ENCODE measurements at places on chromosomes 2 and 18.

GRCh38 chr2:65024149-65024829, 31.9 kb upstream of the CEP68 start:
- peak; percentile 56 for DNase-seq

GRCh38 chr2:71783815-71784214, 330.5 kb downstream of the DYSF start:
- DNase-seq, result no peak

- DNase-seq, result no peak
These were observed 34.2 kb downstream of the ROCK2 start for GRCh38 chr2:11310212-11310611.

DNA sequence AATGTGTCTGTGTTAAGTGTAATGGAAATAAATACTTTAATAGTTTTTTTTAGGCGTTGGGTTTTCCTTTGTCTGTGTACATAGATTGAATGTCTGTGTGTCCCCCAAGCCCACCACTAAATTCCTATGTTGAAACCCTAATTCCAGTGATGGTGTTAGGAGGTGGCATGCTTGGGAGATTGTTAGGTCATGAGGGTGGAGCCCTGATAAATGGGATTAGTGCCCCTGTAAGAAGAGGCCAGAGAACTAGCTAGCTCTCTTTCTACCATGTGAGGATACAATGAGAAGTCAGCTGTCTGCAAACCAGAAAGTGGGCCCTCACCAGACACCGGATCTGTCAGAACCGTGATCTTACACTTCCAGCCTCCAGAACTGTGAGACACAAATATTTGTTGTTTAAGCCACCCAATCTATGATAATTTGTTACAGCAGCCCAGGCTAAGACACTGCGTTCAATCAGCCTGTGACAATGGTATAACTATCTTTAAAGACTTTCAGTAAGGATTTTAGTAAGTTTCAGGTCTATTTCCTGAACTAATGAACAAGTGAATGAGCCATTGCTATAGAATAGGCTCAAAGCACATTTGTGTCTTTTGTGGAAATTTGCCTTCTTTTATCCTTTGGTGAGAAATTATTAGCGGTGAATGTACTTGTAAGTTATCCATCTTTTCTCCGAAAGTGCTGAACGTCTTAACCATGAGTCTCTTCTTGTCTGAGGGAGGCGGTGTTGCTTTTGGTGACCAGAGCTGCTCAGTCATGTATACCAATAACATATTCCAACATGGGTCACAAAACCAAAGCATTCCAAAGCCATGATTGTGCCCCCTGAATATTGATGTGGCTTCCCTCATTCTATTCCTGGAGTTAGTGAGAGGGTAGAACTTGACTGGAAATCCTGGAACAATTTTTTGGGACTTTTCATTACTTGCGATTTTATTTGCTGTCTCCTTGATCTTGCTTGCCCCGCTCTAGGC, 29.6 kb upstream of the IL1R1 start:
- peak; percentile 89 for DNase-seq

DNA sequence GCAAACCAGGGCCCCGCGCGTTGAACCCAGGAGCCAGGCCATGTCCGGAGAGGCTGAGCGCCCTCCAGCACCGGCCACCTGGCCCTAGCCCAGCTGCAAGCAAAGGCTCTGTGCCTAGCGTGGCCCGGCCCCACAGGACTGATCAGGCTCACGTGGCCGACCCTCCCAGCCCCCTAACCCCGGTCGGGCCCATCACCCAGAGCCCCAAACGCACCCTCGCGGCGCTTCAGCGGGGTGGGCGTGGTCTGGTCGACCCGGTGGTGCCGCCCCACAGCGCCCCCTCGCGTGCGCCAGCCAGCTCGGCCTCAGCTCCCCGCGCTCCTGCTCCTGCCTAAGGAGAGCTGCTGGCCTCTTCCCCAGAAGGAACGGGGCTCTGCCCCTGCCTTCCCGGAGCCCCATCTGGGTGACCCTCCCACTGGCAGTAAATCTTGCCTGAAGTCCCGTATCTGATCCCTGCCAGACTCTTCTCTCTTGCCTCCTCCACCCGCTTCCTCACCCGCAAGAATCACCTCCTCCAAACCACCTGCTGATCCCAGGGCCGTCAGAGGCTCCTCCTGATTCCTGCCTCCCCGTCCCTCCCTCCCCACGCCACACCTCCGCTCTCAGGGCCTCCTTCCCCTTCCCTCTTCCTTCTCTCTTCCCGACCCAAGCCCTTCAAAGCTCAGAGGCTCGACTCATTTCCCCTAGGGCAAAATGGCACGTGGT, 12.3 kb upstream of the TEX51 start:
- DNase-seq, result peak; percentile 70

DNA sequence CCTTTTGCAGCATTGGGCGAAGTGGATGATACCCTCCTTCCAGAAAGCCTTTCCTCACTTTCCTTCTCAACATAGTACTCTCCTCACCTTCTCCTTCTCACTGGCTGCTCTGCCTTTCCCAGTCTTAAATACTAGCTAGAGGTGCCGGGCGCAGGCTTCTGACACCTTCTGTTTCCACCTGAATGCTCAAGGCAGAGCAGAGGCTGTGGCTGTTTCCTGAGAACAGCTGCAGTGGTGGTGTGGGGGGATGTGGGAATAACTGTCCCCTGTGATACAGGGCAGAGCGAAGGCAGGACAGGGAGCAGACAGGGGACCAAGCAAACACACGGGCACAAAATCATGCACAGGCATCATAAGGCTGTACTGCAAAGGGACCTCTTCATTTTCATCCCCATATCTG, 303.1 kb downstream of the SS18 start:
- peak; percentile 13 for DNase-seq

DNA sequence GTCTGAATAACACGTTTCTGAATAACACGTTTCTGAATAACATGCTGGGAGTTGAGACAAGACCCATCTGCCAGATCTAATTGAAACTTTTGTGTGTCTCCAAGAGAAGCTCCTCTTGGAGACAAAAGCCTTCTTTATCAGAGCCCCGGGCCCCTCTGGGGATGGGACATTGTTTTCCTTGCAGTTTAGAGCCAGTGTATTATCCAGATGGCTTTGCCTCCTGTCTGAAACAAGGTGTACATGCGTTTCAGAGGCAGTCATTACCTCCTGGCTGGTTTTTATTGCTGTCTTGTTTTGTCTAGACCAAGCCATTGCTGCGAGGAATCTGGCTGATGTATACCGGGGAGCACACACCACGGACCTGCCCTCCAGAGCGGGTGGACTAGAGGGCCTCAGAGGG, 7.8 kb downstream of the FOSL2 start:
- peak; percentile 38 for DNase-seq

DNA sequence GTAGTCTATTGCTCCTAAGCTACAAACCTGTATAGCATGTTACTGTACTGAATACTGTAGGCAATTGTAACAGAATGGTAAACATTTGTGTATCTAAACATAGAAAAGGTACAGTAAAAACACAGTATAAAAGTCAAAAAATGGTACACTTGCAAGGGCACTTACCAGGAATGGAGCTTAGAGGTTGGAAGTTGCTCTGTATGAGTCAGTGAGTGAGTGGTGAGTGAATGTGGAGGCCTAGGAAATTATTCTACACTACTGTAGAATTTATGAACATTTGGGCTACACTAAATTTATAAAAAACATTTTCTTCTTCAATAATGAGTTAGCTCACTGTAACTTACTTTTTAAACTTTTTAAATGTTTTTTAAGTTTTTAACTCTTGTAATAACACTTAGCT, 19.0 kb downstream of the NABP1 start:
- DNase-seq, result peak; percentile 42

GRCh38 chr2:150977296-150977695, 284.4 kb downstream of the RBM43 start:
- DNase-seq, result peak; percentile 34

GRCh38 chr2:154433010-154433409, 265.5 kb upstream of the KCNJ3 start:
- no peak for DNase-seq

- DNase-seq, result no peak
These were observed 44.2 kb downstream of the SP140 start for GRCh38 chr2:230269715-230270114.

- peak; percentile 25 for DNase-seq
These were observed 788 bp downstream of the USP14 start for GRCh38 chr18:159037-159652.

DNA sequence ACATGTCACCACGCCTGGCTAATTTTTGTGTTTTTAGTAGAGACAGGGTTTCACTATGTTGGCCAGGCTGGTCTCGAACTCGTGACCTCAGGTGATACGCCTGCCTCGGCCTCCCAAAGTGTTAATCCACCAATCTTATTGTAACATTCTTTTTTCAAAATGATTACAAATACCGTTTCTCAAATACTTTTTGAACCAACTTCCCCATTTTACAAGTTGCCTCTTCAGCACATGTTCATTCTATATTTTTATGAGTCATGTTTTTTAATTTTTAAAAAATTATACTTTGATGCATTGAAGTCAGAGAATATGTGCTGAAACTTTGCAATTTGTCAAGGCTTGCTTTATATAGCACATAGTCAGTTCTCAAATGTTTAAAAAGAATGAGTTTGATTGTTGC, 58.2 kb downstream of the QPCT start:
- DNase-seq, result no peak

- no peak for DNase-seq
These were observed 37.1 kb downstream of the ANKRD44 start for GRCh38 chr2:197273485-197273884.

GRCh38 chr2:149132339-149132738, 93.8 kb downstream of the LYPD6B start:
- DNase-seq, result no peak

DNA sequence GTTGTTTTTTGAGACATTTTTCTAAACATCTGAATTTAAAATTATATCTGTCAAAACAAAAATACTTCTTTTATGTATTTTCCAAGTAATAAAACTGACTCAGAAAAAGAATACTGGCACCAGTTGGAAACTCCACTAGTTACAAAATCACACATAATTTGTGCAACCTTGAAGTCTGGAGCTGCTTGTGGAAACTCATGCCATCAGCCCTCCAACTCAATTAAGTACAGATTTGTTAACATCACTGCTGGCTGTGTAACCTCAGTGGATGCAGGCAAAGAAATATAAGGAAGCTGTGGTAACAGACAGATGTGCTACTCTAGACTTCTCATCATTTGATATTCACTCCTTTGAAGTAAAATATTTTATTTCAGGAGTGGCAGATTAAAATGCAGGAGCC, 30.0 kb upstream of the RAPH1 start:
- DNase-seq, result no peak

DNA sequence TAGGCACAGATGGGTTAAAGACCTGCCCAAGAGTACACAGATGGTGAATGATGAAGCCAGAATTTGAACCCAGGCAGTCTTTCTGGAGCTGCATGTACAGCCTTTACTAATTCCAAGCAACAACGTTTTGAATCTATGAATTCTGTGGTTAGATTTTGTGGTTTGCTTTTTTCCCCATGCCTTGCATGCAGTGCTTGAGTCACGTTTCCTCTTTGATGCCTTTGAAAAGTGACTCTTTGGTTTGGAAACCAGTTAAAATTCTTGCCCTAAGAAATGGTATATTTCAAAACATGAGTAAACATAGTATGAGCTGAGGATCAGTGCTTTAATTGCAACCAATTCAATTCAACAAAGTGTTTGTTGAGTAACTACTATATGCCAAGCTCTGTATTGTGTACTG, 48.2 kb upstream of the PPM1B start:
- peak; percentile 76 for DNase-seq

- peak; percentile 51 for DNase-seq
These were observed 948.7 kb downstream of the TSN start for GRCh38 chr2:122704109-122704563.

- DNase-seq, result no peak
These were observed 101.2 kb upstream of the ITGA6 start for GRCh38 chr2:172326211-172326509.

DNA sequence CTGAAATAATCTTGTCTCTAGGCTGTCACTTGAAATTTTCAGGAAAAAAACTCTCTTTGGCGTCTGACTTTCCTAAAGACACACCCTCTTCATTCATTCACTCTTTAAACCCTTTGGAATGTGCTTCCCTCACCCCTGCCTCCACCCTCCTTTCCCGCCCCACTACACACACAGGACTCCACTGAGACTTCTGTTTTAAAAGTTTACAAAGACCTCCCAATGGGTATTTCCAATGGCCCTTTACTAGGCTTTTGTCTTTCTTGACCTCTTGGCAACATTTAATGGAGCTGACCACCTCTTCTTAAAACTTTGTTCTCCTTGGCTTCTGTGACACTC, 96.1 kb downstream of the RBMS1 start:
- DNase-seq, result peak; percentile 66

GRCh38 chr2:241309684-241310117, 5.8 kb downstream of the HDLBP start:
- peak; percentile 74 for DNase-seq

- DNase-seq, result peak; percentile 63
These were observed 102.0 kb downstream of the ARHGAP15 start for GRCh38 chr2:143231254-143231645.

GRCh38 chr2:45169339-45170190, 160.3 kb upstream of the SIX2 start:
- DNase-seq, result peak; percentile 6

DNA sequence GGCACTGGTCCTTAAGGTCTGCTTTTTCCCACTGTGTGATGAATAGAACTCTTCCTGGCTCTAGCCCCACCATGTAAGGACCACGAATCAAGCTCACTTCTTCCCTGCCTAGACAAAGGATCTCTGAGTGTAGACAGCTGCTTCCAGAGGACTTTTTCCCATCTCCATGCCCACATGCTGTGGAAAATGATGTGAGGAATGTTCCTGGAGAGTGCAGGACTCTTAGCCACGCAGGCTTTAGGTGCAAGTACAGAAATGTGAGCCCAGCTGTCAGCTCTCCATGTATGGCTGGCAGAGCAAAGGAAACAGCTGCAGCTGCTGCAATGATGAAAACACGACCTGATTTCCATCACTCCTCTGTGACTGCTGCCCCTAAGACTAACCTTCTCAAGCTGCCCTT, 35.5 kb downstream of the NXPH2 start:
- DNase-seq, result no peak

DNA sequence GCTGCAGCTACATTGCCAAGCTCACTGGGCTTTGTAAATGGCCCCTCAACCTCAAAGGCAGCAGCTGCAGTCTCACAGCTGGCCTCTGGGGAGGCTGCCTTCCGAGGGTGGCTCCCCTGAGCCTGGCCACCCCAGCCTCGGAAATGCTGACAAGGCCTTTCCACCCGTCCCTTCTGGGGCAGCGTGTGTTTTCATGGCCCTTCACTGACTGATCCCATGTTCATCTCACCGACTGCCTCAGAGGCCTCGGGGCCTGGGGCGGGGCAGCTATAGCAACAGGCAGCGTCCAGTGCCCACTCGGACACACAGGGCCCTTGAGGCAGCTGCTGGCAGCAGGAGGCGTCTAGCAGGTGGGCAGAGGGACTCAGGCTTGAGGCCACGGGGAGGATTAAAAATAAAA, 149.7 kb downstream of the GLI2 start:
- no peak for DNase-seq

DNA sequence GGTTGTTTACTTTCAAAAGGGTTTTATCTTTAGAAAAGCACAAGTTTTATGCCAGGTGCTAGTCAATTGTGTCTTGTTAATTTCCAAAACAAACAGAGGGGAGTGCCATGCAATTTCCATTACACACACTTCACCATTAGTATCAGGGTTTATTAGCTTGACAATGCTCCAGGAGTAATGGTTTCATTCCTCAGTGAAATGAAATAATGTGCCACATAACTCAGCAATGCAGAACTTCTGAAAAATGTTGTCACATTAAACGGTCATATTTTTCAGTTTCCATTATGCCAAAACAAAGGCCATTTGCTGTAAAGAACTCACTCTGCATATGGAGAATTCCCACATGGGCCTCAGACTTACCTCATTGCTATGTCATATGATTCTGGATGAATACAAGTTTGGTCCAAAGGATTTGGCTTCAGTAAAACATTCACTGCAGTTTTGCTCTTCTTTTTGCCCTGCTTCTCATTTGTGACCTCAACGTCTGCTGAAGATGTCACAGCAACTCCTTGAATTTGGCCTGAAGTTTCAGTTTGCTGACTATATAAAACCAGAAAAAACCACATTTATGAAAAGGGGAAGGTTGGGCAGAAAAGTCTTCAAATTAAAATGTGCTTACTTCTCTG, 198.2 kb downstream of the SRBD1 start:
- no peak for DNase-seq
